Ovary (tissue), 10 donors: ENCODE measurements at places on chromosomes 16 and 17.

DNA sequence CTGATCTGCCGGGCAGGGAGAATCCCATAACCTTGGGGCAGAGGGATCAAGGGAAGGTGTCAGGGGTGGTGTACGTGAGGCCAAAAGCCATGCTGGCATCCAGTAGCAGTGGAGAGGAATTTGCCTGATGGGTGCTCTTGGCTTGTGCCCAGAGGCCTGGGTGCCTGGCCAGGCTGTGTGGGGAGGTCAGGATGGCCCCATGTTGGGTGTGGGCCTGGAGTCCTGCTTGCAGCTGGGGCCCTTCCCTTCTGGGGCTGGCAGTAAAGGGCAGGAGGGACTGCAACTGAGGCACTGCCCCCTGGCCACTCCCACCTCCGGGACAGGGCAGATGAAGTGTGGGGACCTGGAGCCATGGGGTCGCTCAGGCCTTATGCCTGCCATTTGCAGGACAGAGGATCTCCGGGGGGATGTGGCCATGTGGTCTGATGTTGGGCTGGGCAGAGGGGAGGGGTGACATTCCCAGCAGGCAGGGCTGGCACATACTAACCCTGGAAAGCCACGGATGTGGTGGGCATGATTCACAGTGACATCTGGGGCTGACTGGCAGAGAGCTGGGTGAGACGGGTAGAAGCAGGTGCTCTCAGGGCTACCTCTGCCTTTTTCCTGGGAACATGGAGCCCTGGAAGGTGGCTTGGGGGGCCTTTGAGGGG lies 3.5 kb downstream of the FMNL1 start:
- no peak overlapping the region for H3K27ac ChIP-seq
- H3K4me1 ChIP-seq = no peaks in the 10 kb centered on the region
- H3K4me3 ChIP-seq = no peak overlapping the region
- H3K27me3 ChIP-seq = no peaks in the 10 kb centered on the region

DNA sequence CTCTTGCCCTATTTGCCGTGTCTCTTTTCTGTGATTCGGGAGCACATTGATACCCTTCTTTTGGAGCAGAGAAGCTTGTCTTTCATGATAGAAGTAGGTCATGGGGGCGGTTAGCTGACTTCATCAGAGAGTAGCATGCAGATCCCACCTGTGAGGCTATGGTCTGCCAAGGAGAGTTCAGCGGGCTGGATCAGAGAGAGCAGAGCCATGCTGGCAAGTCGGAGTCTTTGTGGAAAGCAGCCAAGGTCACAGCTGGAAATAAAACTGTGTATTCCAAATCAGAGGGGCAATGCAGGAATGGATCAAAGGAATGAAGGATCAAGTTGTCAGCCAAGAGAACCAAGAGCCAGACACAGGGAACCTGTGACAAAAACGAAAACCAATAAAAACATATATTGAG lies 595.9 kb downstream of the WWOX start:
- H3K4me1 ChIP-seq = peaks cover 3% of the 10 kb centered on the region
- H3K27me3 ChIP-seq = no peaks in the 10 kb centered on the region
- no peak overlapping the region for H3K4me3 ChIP-seq
- H3K27ac ChIP-seq = no peak overlapping the region

DNA sequence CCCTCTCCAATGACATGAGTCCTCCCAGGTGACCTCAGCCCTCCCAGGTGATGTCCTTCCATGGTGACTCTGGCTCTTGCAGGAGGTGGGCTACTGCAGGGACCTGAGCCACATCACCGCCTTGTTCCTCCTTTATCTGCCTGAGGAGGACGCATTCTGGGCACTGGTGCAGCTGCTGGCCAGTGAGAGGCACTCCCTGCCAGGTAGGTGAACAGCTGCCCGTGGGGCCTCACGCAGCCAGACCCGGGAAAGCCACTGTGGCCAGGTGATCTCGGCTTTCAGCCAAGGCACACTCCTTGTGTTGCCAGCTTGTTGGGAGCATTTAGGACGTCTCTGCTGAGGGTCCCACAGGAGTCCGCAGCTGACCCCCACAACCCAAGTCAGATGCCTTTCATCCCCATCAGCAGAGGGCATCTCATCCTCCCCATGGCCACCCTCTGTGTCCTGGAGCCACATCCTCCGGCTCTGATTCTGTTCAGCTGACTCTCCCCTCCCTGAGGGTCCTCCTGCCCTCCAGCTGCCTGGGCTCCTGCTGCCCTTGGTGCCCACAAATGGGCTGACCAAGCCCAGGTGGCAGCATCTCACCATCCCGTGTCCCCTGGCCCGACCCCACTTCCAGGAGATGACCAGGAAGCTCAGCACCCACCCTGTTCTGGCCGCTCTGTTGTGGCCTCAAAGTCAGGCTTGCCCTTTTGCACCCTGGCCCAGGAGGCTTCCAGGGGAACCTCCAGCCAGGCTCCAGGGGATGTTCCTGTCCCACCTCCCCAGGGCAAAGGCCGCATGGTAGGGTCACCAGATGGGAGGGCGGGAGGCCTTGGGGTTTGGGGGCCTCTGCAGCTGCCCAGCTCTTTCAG lies 20.1 kb downstream of the USP6 start:
- no peak overlapping the region for H3K27ac ChIP-seq
- no peaks in the 10 kb centered on the region for H3K36me3 ChIP-seq
- DNase-seq = no peak
- H3K27me3 ChIP-seq = no peaks in the 10 kb centered on the region
- H3K4me3 ChIP-seq = no peak overlapping the region

GRCh38 chr16:25411396-25412081 lies 153.9 kb upstream of the ZKSCAN2 start:
- H3K36me3 ChIP-seq = no peaks in the 10 kb centered on the region
- no peak overlapping the region for H3K4me3 ChIP-seq
- H3K27me3 ChIP-seq = no peaks in the 10 kb centered on the region
- no peak for DNase-seq
- no peaks in the 10 kb centered on the region for H3K4me1 ChIP-seq

- H3K27me3 ChIP-seq = no peaks in the 10 kb centered on the region
- no peak overlapping the region for H3K27ac ChIP-seq
- no peaks in the 10 kb centered on the region for H3K36me3 ChIP-seq
- peaks cover 12% of the 10 kb centered on the region for H3K4me1 ChIP-seq
- no peak for DNase-seq
- no peak overlapping the region for H3K4me3 ChIP-seq
Observed at GRCh38 chr16:2163211-2163881, 7.8 kb downstream of the TRAF7 start.

DNA sequence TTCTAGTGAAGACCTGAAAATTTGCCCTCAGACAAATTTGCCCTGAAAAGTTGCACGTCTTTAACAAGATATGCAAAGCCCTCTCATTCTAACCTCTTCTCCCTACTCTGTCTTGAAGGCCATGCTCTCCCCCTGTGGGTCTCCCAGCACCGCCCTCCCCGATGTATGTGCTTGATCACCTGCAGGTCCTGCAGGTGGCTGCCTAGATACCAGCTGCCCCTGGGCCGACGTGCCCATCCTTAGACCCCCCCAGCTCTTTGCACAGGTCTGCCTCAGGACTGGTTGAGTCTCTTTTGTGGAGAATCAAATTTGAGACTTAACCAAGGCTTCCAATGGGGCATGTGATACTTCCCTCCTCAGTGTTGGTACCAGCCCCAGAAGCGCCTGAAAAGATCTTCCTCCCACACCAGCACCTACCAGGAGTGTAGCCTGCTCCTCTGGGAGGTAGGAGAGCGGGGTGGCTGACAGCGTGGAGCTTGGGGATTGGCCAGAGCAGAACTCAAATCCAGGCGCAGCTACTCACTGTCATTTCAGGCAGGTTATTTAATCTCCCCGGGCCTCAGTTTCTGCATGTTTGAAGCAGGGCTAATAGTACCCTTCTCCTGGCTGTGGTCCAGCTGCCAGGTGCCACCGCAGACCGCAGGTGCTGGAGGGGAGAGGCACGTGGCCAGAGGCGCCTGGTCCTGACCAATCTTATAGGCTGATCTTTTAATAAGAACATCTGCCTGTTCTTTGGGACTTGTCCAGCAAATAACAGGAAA lies 4.5 kb upstream of the MRPL38 start:
- H3K27ac ChIP-seq = no peak overlapping the region
- no peaks in the 10 kb centered on the region for H3K36me3 ChIP-seq
- H3K4me3 ChIP-seq = no peak overlapping the region

DNA sequence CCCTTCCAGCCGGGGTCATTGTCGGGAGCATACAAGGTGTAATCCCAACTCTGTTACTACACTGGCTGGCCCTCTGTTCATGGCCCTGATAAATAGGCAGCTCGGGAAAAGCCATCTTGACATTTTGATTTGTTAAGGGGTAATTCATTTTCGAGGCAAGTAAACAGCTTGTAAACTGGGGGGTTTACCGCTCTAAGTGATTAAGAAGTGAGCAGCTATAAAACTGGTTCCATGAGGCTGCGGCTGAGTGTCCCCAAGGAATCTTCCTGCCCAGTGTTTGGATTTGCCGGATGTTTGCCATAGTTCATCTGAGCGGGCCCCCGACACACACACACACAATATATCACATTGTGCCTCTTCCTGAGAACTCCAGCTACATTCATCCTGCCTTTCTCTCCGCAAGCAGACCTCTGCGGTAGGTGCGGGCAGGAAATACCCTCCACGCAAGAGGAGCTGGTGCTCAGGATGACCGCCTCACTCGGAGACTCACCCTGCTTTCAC lies 92.2 kb downstream of the SOCS1 start:
- no peak for DNase-seq
- H3K27ac ChIP-seq = no peak overlapping the region
- H3K36me3 ChIP-seq = no peaks in the 10 kb centered on the region

DNA sequence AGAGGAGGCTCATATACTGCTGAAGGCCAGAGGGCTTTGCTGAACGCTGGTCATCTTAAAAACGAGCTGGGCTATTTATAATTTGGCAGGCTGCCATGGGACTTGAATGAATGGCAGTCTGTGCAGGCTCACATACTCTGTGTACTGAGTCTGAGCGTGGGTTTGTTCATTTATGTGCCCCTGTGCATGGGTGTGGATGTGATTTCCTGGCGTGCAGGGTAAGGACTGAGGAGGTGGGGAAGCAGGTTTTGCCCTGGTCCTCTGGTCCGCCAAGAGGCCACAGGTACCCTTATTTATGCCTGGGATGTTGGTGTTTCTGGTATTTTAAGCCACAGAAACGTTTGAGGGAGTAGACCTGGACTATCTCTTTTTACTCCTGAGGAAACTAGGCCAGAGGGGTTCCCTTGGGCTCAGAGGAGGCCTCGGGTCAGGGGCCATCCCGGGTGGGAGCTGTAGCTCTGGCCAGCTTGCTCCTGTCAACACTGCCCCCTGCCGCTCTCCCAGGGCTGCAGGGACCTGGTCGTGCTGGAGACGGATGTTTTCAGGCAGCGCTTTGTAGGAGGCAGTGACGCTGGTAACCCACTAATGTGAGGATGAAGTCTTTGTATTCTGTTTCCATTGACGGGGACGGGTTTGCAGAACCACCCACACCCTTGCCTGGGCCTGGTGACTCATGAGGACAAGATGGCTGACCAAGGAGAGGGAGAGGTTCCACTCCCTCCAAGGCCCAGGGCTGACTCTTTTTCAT lies 184.4 kb downstream of the MSI2 start:
- DNase-seq = peak; percentile 85
- H3K27ac ChIP-seq = peak overlapping the region; percentile 66
- no peaks in the 10 kb centered on the region for H3K27me3 ChIP-seq
- no peak overlapping the region for H3K4me3 ChIP-seq
- no peaks in the 10 kb centered on the region for H3K36me3 ChIP-seq

DNA sequence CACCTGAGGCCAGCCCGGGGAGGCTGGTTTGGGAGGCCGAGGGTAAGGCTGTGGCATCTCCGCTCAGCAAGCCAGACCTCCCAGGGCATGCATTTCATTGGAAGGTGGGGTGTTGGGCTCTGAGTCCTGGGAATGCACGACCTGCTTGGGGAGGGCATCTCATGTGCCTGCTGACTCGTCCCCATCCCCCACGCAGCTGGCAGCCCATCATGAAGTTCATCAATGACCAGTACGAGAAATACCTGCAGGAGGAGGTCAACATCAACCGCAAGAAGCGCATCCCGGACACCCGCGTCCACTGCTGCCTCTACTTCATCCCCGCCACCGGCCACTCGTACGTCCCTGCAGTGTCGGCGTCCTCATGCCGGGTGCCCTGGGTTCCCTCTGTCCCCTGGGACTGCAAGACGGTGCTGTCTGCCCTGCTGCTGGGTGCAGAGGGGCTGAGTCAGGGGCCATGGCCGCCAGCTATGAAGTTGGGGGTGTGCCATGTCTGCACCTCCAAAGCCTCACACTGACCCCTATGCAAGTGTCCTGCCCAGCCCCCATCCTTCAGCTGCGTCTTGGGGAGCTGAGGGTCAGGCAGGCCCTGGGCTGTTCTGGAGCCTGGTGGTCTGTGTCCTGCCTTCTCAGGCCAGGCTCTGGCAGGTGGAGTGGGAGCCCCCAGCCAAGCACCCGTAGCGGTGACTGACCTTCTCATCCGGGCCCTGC lies 347.9 kb downstream of the SEC14L1 start:
- H3K4me1 ChIP-seq = no peaks in the 10 kb centered on the region
- H3K27ac ChIP-seq = no peak overlapping the region
- no peaks in the 10 kb centered on the region for H3K27me3 ChIP-seq
- H3K36me3 ChIP-seq = no peaks in the 10 kb centered on the region
- DNase-seq = peak; percentile 29
- H3K4me3 ChIP-seq = no peak overlapping the region

- peak overlapping the region; percentile 85 for H3K4me3 ChIP-seq
- H3K27ac ChIP-seq = peak overlapping the region; percentile 92
- peaks cover 2% of the 10 kb centered on the region for H3K4me1 ChIP-seq
Observed at GRCh38 chr16:31508706-31509195, 560 bp upstream of the RUSF1 start.

- no peaks in the 10 kb centered on the region for H3K27me3 ChIP-seq
- peaks cover 9% of the 10 kb centered on the region for H3K4me1 ChIP-seq
- no peaks in the 10 kb centered on the region for H3K36me3 ChIP-seq
- H3K27ac ChIP-seq = peak within 1 kb of the TSS; percentile 53
Observed at GRCh38 chr17:39699818-39700147, at the start of gene ERBB2. Gene ERBB2 (plus strand): TSS chr17:39700064. CDS start chr17:39700239, 175 bp downstream.

- H3K4me1 ChIP-seq = no peaks in the 10 kb centered on the region
- no peak overlapping the region for H3K4me3 ChIP-seq
- no peaks in the 10 kb centered on the region for H3K27me3 ChIP-seq
- H3K27ac ChIP-seq = no peak overlapping the region
- no peak for DNase-seq
Observed at GRCh38 chr16:67579686-67580085, 17.4 kb downstream of the CTCF start.

GRCh38 chr17:42276359-42276608 lies at the start of gene STAT5B:
Gene STAT5B (minus strand): TSS chr17:42276391. CDS start chr17:42232127, 44,264 bp downstream.
- H3K27ac ChIP-seq = peak within 1 kb of the TSS; percentile 78
- peak within 1 kb of the TSS; percentile 82 for H3K4me3 ChIP-seq
- peaks cover 3% of the 10 kb centered on the region for H3K4me1 ChIP-seq
- no peaks in the 10 kb centered on the region for H3K27me3 ChIP-seq
- peak; percentile 77 for DNase-seq

DNA sequence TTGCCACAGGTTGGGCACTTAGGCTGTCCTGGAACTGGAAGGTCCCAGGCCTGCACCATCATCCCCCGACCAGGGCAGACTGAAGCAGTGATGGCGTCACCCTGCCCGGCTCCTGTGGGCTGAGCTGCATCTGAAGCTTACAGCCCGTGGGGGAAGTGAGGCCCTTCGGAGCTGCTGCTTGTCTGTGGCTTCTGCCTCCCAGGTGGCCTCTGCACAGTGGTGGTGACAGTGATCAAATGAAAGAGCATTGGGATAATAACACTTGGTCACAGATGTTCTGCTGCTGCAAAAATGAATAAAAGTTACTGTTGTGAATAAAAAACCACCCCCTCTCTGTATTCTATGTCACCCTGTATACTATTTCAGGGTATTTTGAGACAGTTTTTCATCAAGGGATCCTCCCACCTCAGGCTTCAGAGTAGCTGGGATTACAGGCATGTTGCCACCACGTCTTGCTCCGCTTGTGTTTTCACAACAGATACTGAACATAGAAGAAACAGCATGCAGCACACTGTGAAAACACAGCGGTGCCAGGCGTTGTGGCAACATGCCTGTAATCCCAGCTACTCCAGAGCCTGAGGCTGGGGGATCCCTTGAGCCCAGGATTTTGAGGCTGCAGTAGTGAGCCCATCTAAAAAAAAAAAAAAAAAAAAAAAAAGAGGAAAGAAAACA lies 165.0 kb downstream of the LGALS9B start:
- no peaks in the 10 kb centered on the region for H3K36me3 ChIP-seq
- H3K27ac ChIP-seq = peak overlapping the region; percentile 86
- H3K4me1 ChIP-seq = peaks cover 18% of the 10 kb centered on the region
